ENCODE measurements at places on chromosomes 6 and 20.

DNA sequence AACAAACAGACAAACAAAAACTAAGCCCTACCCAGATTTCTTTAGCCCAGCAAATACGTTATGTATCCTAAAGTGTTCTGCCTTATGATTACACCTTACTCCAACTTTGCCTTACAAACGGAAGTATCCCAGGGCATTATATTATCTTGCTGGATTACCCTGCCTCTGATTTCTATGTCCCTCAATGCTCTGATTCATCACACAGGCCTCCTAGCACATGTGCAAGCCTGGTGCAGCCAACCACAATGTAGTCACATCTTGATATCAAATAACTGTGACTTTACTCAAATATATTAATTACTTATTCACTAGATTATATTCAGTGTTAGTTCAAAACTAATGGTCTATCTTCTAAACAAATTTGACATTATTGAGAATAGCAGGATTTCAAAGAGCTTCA is 598.6 kb downstream of the TBC1D32 start:
- DNase-seq: no peak

DNA sequence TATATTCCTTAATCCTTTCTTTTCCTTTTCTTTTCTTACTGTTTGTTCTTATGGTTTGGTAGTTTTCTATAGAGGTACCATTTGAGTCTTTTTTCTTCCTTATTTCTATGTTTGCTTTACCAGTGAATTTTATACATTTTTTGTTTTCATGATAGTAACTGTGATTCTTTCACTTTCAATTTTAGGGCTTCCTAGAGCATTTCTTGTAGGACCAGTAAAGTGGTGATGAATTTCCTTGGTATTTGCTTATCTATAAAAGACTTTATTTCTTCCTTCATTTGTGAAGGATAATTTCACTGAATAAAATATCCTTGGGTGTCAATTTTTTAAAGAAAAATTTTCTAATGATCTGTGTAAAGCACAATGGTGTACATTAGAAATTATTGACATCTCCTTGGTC is 637.4 kb downstream of the CD109 start:
- DNase-seq: no peak

- DNase-seq: no peak
Observed at GRCh38 chr6:12467706-12468670, 177.8 kb downstream of the EDN1 start.

- no peak for DNase-seq
Observed at GRCh38 chr6:74991573-74992332, 214.1 kb downstream of the COL12A1 start.

DNA sequence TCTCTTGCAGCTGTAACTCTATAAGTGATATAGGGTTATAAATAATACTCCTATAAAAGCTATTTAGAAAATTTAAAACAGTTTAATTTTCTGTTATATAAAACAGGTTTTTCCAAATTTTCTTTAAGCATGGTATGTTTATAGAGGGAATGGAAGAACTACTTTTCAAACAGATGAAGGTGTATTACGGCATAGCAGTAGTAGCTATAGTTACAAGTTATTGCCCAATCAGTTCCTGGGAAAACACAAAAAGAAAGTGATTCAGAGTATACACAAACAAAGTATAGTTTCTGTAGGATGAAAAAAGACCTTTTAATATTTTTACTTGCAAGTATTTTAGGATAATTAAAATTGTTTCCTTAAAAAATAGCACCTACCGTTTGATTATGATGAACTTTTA is 9.8 kb downstream of the SLC17A5 start:
- DNase-seq: no peak

DNA sequence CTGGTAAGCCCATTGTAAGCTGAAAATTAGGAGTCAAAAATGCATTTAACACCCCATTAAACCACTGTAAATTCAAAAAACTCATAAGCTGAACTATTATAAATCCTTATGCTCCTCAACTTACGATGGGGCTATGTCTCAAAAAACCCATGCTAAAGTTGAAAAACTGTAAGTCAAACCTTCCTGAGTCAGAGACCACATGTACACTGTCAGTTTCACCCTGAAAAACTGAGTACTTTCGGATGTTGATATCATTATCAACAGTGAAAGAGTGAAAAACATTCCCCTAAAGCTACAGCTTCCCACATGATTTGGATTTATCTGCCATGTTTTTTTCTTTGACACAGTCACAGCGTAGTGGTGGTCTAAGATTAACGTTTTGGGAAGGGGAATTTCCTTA is 14.2 kb downstream of the RAB23 start:
- no peak for DNase-seq

- DNase-seq: no peak
Observed at GRCh38 chr20:15059438-15059837, 722.0 kb upstream of the FLRT3 start.

DNA sequence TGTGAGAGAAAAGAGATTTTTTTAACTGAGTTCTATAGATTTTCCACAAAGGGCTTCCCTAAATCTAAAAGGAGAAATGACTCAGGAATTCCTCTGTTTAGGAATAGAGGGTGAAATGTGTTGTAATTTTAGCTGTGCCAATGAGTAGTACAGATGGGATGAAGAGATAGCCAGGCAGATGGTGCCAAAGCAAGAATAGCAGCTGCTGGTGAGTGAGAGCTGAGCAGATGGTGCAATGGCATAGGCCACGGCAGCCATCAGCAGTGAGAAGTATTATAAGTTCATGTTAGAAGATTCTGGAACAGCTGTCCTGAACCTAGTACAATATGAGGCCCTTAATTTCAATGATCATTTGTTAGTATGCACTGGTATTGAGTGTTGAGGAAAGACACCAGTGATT is 40.2 kb upstream of the CRISP1 start:
- DNase-seq: no peak

GRCh38 chr20:4820806-4821518 is 99.3 kb downstream of the PRND start:
- peak; percentile 46 for DNase-seq

GRCh38 chr6:159282421-159282820 is 113.2 kb downstream of the FNDC1 start:
- no peak for DNase-seq

DNA sequence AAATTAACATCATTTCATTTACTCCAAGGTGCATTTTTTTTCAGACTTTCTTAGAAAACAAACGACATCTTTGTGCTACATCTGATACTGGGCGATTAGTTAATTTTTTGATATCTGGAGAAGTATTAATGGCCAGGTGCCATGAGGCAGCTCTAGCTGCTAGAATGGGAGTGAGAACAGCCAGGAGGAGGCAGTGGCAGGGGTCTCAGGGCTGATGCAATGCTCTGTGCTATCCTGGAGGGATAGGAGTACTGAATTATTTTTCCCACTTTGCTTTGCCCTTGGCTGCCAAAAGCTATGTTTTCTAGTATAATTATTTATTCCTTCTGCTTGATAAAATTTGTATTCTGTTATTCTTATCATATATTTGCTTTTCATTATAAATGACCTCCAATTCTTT is 133.6 kb upstream of the NOX3 start:
- no peak for DNase-seq

DNA sequence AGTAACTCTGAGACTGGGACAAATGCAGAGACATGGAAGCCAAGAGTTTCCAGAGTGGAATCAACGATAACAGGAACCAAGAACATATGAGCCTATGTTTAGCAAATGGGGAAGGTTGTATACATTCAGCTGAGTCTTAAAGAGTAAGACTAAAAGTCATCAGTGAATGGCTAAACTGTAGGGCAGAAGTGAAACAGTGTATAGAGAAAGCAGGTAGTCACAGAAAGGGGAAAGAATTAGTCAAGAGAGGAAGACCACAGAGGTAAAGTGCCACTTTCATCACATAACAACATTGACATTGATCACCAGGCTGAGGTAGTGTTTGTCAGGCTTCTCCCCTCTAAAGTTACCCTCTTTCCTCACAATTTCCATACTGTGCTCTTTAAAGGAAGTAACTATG is 306.5 kb upstream of the SPTLC3 start:
- DNase-seq: no peak

DNA sequence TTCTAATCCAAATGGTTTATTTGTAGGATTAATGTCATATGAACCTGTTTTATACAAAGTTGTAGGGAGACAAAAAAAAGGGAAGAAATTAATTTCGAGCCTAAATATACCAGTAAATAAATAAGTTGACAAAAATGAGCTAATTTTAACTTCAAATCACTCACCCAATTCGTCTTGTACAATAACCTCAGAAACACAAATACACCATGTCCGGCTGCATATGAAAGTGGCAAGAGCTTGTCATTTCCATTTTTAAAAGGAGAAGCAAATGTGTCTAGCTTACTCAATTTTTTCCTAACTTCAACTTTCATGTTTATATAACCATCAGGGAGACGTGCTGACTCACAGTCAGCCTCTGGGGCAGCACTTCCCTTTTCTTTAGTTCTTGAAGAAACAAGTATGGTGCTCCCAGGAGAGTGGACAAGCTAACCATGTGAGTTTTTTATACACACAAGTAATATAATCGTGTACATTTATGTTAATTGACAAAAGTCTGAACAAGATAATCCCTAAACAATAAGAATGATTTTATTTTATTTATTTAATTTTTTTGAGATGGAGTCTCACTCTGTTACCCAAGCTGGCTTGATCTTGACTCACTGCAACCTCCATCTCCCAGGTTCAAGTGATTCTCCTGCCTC is 55.5 kb upstream of the SGK1 start:
- no peak for DNase-seq

DNA sequence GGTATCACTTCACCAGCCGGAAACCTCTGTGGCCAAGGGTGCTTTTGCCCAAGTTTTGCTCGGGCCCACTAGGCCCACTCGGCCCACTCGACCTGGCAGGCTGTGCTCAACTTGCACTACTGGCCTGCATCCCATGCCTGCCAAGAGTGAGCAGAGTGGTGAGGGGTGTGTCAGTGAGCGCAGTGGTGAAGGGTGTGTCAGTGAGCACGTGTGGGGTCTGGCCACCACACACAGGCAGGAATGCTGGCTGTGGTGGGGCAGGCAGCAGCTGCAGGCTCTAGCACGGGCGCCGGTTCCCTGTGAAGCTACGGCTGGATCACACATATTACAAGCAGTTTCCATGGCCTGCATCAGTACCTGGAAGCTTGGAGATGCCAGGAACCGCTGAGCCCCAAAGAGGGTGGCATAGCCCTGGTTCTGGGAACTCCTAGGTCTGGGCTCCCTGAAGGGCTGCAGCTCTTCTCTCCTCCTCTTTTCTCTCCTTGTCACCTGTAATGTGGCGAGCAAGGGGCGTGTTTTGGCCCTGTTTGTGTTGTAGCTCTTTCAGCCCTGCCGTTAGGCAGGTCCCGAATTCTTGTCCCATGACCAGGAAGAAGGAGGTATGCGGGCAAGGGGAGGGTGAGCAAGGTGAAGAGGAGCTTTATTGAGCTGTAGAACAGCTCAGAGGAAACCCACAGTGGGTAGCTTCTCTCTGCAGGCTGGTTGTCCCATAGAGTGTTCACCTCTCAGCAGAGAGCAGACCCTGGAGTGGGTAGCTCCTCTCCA is 51.0 kb upstream of the CLDN20 start:
- DNase-seq: no peak

DNA sequence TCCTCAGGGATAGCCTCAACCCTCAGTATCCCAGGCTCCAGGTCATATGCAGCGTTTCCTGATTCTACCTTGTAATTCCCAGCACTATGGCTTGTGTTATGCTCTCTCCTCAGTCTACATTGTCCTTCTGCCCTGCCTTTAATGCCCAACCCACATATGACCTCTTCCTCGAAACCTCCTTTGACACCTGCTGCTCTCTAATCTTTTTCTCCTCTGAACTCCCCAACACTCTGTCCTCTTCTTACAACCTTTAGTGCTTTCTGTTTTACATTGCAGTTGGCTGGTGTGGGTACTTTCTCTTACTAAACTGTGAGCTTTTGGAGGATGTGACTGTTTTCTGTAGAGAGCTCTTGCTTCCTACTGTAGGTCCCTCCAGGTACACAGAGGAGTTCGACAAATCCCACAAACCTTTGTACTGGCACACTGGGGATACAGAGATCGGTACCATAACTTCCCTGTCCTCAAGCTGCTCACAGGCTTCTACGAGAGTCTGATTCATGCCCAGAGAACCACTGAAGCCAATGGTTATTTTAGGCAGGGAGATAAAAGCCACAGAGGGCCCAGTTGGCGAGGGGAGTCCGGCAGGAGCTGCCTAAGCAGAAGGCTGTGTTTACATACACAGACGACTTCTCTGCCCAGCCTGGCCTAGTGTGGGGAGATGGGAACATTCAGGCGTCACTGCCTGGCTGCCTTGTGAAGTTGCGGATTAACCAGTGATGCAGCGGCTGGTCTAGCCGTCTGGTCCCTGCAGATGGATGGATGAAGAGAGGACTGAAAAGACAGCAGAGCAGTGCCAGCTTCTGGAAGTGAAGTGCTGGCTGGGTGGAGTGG is 8.4 kb upstream of the EPB41L1 start:
- no peak for DNase-seq

- no peak for DNase-seq
Observed at GRCh38 chr20:35122756-35123405, 24.3 kb downstream of the EDEM2 start.

DNA sequence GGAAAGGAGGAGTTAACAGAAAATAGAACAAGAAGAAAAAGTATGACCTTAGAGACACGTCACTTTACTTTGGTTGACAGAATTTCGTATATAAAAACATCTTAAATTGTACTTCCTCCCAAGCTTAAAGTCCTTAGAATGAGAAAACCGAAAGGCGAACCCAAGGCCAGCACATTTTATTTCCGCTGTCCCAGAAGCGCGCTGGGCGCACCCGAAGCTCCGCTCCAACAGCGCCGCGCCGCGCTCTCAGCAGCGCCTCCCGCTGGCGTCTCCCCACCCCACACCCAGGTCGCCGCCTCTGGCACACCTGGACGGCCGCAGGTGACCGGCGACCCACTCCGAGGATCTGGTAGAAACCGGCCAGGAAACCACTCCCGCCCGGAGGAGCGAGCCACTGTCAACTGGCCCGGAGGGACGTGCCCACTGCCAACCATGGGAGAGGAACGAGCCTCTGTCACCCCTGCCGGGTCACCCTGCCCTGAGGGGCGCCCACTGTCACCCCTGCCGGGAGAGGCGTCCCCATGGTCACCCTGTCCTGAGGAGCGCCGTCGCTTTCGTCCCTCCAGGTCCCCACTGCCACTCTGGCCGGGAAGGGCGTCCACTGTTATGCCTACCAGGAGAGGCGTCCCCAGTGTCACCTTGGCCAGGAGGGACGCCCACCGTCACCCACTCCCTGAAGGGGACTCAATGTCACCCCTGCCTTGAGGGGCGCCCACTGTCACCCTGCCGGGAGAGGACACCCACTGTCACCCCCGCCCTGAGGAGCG is 824 bp downstream of the MPC1 start:
- peak; percentile 33 for DNase-seq

GRCh38 chr6:143406673-143407072 is 43.8 kb downstream of the ADAT2 start:
- no peak for DNase-seq

GRCh38 chr20:24814556-24815195 is 134.4 kb upstream of the CST7 start:
- DNase-seq: no peak

DNA sequence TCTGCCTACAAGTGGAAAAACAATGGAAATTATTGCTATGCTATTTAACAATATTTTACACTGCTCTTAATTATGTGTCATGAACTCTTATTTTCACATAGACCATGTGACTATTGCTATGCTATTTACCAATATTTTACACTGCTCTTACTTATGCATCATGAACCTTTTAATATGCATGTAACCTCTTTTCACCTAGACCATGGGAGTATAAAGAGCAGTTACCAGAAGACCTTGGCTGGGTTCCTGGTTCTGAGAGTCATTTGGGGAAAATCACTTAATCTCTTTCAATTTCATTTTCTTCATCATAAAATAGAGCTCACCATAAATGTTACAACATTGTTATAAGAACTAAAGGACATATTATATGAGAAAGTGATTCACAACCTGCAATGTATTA is 223.8 kb upstream of the RNF217 start:
- DNase-seq: no peak

GRCh38 chr6:5119090-5119951 is 34.2 kb downstream of the PPP1R3G start:
- no peak for DNase-seq

GRCh38 chr20:41276317-41276751 is 41.2 kb downstream of the ZHX3 start:
- DNase-seq: peak; percentile 2
